Fibroblast of skin of right biceps (primary cell): ENCODE measurements at places on chromosomes 2 and 18.

- peak; percentile 67 for DNase-seq
Observed at GRCh38 chr2:11004199-11004598, 92.5 kb downstream of the KCNF1 start.

DNA sequence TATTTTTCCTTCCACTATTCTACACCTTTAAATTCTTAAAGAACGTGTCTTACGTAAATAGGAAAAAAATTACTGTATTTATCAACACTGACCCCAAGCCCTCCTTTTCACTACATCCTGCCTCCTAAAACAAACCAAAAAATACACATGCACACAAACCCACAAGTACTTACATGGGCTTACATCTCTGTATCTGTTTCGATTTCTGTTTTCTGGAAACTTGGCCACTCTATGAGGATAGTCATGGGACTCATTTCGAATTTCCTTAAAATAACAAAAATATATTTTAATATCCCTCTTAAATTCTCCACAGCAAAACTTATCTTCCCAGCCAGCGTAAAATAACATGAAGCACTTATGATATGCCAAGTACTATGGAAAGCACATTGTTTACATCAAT lies 25.0 kb downstream of the PTPN2 start:
- no peak for DNase-seq

- peak; percentile 62 for DNase-seq
Observed at GRCh38 chr2:17479875-17480274, 38.4 kb downstream of the RAD51AP2 start.

- peak; percentile 92 for DNase-seq
Observed at GRCh38 chr2:201697899-201698298, 545 bp downstream of the MPP4 start.

- no peak for DNase-seq
Observed at GRCh38 chr2:197929008-197929885, 124.9 kb downstream of the PLCL1 start.

GRCh38 chr2:16123856-16124780 lies 183.8 kb downstream of the MYCN start:
- DNase-seq: no peak

- DNase-seq: no peak
Observed at GRCh38 chr2:226712941-226713340, 86.7 kb downstream of the IRS1 start.
